ENCODE measurements at places on chromosomes 7 and 10.

GRCh38 chr10:1963341-1963740 is 226.0 kb upstream of the ADARB2 start:
- no peak overlapping the region for H3K27ac ChIP-seq
- H3K4me3 ChIP-seq, result no peak overlapping the region
- H3K27me3 ChIP-seq, result no peaks in the 10 kb centered on the region
- no peaks in the 10 kb centered on the region for H3K4me1 ChIP-seq
- no peaks in the 10 kb centered on the region for H3K36me3 ChIP-seq

DNA sequence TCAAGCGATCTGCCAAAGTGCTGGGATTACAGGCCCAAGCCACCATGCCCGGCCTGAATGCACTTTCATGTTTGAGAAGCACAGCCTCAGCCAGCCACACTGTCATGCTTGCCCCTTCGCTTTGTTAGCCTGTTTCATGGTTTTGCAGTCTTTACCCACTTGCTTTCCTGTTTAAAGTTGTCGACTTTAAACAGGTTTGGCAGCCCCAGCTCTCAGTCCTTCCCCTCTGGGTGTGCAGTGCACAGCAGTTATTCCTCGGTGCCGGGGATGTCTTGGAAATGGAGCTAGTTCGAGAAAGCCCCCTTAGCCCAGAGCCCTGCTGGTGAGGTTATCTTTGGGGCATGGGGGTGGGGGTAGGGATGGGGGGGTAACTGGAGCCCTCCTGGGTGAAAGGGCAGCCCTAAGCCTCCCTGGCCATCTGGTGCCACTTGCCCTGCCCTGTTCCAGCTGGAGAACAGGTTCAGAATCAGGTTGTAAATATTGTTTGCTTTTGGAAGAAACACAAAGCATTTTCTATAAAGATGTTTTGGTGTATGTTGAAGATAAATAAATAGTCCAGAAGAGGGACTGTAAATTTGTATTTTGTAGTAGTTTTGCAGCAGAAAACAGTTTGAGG is 14.8 kb downstream of the TSPAN14 start:
- H3K4me1 ChIP-seq, result peaks cover 60% of the 10 kb centered on the region
- no peak overlapping the region for H3K4me3 ChIP-seq
- H3K27me3 ChIP-seq, result no peaks in the 10 kb centered on the region
- DNase-seq, result no peak

DNA sequence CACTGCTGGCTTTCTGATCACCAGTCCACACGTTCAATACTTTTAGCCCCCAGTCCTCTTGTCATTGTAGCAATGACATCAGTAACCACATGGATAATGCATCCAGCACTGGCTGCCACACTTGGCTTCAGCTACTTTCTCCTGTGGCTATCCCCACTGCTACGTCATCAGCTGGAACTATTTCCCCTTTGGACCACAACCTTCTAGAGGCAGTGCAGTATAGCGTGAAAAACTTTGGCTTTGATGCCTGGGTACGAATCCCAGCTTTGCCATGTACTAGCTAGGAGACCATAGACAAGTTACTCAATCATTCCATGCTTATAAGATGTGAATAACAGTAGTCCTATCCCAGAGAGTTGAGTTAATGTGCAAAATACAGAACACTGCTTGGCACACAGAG is 63.2 kb downstream of the CCDC3 start:
- no peak for DNase-seq
- no peak overlapping the region for H3K4me3 ChIP-seq
- H3K27ac ChIP-seq, result no peak overlapping the region
- no peaks in the 10 kb centered on the region for H3K36me3 ChIP-seq
- no peaks in the 10 kb centered on the region for H3K4me1 ChIP-seq

DNA sequence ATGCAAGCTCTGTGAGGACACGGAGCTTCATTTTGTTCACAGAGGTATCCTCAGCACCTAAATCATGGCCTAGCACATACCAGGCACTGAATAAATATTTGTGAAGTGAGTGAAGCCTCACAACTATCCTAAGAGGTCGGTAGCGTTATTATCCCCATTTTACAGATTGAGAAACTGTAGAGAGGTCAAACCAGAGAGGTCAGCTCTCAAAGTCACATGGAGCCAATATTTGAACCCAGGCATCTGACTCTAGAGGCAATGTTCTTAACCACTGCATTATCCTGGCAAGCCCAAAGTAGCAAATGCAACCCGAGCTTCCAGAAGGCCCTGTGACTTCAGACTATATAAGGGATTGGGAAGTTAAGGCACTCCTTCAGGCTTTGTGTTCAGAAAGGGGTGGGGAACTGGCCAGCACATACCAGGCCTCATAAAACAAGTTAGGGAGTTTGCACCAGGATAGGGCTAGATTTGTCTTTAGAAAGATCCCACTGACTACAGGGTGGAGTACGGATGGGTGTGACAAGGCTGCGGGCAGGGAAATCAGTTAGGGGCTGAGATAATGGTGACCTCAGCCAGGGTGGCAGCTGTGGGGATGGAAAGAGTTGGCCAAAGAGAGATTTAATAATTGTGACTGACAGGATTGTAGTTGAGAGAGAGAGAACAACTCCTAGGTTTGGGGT is 101.4 kb downstream of the TBXAS1 start:
- H3K27ac ChIP-seq, result no peak overlapping the region
- H3K27me3 ChIP-seq, result no peaks in the 10 kb centered on the region
- no peak overlapping the region for H3K4me3 ChIP-seq
- no peaks in the 10 kb centered on the region for H3K4me1 ChIP-seq
- no peak for DNase-seq

Data from left lung (tissue), 14 donors.